T follicular helper cell (primary cell): ENCODE measurements at places on chromosomes 13 and 19.

- DNase-seq, result no peak
Observed at GRCh38 chr19:46847528-46847927, 3.1 kb downstream of the AP2S1 start.

- no peak for DNase-seq
Observed at GRCh38 chr13:45205124-45205523, 4.3 kb upstream of the KCTD4 start.

DNA sequence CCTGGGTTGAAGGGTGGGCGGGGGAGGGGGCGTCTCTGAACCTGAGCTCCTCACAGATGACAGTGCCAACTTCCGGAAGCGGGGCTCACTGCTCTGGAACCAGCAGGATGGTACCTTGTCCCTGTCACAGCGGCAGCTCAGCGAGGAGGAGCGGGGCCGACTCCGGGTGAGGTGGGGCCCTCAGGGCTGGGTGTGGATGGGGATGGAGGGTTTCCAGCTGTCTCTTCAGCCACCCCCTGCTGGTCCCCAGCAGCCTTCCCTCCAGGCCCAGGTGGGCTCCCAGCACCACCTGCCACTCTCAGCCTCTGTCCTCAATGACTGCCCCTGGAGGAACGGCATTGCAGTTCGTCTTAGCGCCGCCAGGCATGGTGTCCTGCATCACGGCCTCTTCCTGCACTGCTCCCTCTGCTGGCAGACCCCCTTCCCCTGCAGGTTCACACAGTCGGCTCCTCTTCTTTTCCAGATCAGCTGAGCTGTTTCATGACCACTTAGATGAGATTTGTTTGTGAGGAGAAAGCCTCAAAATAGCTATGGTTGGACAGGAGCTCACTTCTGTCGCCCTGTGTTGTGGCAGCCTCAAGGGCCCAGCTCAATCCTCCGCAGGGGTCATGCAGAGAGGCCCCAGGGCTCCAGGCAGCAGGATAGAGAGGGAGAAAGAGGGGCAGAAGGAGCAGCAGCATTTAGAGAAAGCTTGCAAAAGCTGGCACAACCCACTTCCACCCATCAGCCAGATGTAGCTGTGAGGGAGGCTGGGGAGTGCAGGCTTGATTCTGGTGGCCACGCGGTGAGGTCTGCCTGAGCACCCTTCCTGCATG lies 2.5 kb upstream of the GARIN5A start:
- DNase-seq, result no peak

DNA sequence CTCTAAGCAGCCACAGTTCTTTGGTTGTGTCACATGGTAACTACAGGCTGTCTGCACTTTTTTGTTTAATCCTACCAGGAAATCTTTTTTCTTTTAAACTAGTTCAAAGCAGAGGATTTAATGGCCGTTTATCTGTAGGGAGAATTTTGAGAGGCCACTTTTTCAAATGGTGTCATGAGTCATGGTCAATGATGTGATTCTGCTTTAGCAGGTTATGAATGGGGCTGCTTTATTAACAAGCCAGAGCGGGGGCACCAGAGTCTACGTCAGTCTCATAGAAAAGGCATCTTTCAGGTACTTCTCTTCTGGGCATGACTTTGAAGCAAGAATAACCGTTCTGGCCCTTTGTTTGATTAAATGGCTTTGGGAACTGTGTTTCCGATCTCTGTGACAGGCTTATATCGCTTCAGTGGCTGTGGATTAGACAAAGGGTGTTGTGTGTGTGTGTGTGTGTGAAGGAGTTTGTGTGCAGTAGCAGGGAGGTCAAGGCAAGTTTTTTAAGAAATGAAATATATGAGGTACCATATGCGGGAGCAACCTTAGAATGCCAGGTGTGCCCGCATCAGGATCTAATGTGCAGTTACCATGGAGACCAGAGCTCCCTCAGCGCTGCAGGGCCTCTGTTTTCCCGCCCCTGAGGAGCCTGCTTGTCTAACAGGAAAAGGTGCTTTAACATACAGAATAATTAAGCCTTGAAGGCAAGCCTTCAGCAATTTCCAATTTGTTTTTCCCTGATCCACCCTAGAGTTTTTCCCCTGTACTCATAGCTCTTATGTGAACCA lies 120.5 kb downstream of the KATNAL1 start:
- no peak for DNase-seq

- no peak for DNase-seq
Observed at GRCh38 chr13:74966814-74967424, 515.0 kb downstream of the TBC1D4 start.

- DNase-seq, result no peak
Observed at GRCh38 chr13:66313413-66313812, 916.7 kb downstream of the PCDH9 start.

DNA sequence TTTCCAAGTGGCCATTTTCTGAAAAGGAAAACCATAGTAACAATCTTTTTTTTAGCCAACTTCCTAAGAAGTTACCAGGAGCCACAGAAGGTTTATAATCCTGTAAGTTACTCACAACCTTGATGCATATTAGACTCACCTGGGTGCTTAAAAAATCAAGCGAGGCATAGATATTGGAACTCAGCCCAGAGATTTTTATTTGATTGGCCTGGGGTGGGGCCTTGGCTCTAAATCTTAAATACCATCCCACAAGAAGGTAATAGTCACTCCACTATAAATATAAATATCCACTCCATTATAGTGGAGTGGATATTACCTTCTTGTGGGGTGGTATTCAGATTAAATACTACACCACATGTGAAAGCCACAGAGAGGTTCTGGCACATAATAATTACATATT lies 429.6 kb downstream of the RFC3 start:
- no peak for DNase-seq

DNA sequence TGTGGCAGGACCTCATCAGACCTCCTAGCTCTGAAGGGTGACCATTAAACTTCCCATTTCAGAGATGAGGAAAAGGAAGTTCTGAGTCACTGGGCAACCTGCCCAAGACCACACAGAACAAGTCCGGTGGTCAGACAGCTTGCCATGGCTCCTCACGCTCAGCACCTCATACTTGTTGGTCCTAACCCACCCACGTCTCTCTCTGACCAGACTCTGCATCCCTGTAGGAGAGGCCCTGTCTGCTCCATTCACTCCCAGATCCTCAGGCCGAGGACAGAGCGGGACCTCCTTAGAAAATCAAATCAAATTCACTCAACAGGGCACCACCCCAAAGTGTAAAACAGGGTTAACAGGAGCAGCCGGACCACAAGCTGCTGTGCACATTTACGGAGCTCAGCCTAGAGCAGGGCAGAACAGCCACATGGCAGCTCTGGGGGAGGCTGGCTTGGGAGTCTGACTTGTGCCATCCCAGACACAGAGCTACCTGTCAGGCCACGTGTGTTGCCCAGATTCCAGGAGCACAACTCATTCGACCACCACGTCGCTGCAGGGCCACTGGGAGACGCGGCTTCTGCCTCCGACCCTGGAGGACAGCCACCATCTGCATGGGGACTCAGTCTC lies 1.7 kb downstream of the MIER2 start:
- no peak for DNase-seq

GRCh38 chr19:6828698-6829633 lies 56.5 kb downstream of the VAV1 start:
- no peak for DNase-seq

DNA sequence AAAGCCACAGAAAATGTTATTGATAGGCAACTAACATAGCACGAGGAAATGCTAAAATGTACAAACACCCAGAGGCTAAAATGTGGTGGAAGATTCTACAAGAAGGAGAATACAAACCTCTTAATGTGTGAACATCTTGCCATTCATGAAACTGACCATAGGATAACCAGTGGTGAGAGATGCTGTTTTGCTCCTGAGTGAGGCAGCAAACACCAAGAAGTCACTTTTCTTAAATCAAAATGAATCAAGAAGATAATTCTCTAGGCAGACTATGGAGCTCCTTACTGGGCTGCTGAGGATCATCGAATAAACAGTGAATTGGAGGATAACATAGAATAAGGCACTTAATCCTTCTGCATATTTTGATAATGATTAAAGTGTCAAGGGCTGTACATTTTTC lies 375.4 kb upstream of the SLITRK6 start:
- DNase-seq, result no peak

DNA sequence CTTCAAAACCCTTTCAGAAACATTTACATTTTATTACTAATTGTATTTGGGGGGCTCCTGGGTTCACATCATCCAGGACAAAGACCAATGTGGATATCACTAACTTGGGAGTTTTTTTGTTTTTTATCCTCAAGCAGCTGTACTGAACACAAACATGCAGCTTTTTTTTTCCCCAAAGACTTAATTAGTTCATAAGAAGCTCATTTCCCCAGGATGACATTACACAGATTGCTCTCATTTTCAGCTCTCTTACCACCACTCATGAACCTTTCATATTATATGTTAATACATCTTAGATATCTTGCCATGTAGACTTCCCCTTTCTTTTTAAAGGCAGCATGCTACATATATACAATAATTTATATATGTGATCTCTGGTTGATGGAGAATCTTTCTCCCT lies 118.7 kb upstream of the MAB21L1 start:
- DNase-seq, result no peak

DNA sequence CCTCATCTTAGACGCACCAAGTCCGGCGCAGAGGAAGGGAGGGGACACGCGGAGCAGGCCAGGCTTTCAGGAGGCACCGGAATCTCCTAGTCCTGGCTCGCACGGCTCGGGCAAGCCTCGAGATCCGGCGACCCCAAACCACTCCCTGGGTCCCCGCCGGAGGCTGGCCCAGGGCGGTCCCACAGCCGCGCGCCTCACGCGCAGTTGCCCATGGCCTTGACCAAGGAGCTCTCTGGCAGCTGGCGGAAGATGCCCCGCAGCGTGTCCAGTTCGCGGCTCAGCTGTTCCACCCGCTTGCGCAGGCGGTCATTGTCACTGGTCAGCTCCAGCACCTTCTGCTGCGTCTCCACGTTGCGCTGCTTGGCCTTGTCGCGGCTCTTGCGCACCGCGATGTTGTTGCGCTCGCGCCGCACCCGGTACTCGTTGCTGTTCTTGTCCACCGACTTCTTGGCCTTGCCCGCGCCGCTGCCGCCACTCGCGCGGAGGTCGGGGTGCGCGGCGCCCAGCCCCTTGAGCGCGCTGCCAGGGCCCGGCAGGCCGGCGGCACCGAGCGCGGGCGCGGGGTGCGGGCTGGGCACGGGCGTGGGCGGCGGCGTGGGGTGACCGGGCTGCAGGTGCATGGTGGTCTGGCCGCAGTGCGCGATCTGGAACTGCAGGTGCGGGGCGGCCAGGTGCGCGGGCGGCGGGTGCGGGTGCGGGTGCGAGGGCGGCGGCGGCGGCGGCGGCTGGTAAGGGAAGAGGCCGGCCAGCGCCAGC lies 1.0 kb downstream of the CEBPA start:
- no peak for DNase-seq

- DNase-seq, result no peak
Observed at GRCh38 chr13:114325729-114326128, 11.4 kb downstream of the CHAMP1 start.

- DNase-seq, result no peak
Observed at GRCh38 chr13:33256148-33256840, 29.3 kb downstream of the STARD13 start.

GRCh38 chr19:36686365-36687213 lies 823 bp upstream of the ZNF567 start:
- no peak for DNase-seq

DNA sequence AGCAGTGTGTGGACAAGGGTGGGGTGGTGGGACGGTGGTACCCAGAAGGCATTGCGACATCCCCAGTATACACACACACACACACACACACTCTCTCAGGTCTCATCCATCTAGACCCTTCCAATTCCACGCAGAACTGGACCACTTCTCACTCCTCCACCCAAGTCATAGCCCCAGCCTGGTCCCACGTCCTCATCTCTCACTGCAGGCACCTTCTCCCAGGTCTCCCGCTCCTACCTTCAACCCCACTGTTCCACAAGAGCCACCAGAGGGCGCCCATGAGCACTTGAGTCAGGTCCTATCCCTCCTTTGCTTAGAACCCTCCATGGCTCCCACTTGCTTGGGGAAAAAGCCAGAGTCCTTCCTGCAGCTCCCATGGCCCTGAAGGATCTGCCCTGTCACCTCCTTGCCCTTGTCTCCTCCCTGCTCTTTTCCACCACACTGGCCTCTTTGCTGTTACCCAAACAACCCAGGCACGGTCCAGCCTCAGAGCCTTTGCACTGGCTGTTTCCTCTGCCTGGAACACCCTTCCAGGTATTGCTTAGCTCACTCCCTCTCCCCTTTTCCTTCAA lies 62.6 kb downstream of the IER2 start:
- DNase-seq, result peak; percentile 67

GRCh38 chr13:23748109-23748990 lies 140.8 kb downstream of the MIPEP start:
- no peak for DNase-seq

- no peak for DNase-seq
Observed at GRCh38 chr19:13101590-13102415, 855 bp downstream of the LYL1 start.

DNA sequence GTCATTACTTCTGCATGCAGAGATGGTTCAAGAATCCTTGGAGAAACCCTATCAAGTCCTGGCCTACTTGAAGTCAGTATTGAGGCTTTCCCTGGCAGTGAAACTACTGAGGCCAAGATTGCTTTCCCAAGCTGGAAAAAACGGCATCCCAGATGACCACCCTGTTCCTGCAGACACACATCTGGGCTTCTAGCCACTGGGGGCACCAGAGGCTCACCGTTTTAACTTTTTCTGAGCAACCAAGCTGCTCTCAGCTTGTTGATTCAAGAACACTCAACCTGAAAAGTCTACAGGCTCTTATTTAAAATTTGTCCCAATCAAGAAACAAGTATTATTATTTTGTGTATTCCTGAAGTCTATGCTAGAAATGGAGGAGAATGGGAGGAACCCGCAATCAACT lies 66.6 kb downstream of the SPRYD7 start:
- no peak for DNase-seq

GRCh38 chr19:19550485-19550929 lies 12.4 kb downstream of the CILP2 start:
- no peak for DNase-seq

- DNase-seq, result no peak
Observed at GRCh38 chr13:21235174-21235573, 58.7 kb downstream of the MRPL57 start.

DNA sequence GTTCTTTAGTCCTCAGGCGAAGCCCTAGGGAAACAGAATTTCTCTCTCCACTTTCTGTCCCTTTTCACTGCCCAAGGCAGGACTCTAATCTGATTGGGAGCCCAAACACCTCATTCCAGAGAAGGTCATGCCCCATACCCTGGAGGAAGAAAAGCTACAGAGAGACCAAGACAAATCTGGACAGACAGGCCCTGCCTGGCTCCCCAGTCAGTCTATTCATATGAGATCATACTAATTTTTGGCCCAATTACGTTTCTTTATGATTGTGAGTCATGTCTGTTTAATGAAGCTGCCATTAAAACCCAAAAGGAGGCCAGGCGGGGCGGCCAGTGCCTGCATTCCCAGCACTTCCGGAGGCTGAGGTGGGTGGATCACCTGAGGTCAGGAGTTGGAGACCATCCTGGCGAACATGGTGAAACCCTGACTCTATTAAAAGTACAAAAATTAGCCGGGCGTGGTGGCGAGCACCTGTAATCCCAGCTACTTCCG lies 3.3 kb upstream of the AP3D1 start:
- DNase-seq, result no peak

DNA sequence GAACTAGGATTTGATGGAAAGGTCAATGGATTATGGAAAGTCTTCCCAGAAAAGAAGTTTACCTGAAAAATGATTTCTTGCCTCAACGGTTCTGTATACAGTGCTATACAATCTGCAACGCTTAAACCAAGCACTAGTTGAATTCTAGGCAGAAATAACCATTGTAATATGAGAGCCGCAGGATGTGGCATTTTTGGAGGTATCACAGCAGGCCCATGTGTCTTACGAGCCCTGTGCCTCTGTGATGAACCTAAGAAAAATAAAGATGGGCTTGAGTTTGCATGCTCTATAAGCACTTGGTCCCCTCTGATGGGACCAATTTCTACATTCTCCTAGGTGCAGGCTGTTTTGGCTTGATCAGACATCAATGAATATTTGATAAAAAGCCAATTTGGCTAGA lies 78.7 kb upstream of the RFC3 start:
- no peak for DNase-seq
